ENCODE measurements at places on chromosomes 6 and 20.

- DNase-seq = no peak
These were observed 284.6 kb downstream of the CDC5L start for GRCh38 chr6:44672086-44672485.

DNA sequence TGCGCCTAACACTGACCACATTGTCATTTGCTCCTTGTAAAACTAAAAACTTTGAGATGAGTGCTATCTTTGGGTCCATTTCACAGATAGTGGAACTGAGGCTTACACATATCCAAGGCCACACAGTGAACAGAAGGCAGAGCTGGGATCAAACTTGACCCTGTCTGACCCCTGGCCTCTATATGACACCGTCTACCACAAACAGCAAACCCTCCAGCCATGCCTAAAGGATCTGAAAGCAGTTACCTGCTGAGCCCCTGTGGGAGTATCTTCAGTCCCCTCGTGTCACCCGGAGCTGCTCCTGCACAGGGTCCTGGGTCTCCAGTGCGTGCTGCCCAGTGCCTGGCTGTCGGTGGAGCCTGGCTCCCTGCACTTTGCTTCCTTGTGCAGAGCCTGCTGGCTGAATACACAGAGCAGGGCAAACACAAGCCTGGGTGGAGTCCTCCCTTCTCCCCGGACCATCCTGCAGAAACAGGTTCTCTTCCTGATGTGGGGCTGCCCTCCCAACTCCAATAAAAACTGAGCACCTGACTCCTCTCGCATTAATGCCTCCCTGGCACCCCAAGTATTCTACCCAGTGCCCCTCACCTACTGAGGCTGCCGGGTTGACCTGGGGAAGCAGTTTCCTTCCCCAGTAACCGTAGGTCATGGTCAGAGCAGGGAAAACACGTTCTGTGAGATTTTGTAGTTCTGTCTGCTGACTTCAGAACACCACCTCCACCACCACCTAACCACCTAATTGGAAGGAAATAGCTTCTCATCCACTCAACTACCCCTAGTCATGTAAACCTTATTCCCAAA lies at the start of gene BCAS1:
BCAS1 (minus strand) TSS at position 408 of the 801 bp plus-strand sequence. CDS start 11,876 bp downstream, outside the sequence.
- no peak for DNase-seq

GRCh38 chr6:12001004-12001705 lies 11.0 kb upstream of the HIVEP1 start:
- no peak for DNase-seq

DNA sequence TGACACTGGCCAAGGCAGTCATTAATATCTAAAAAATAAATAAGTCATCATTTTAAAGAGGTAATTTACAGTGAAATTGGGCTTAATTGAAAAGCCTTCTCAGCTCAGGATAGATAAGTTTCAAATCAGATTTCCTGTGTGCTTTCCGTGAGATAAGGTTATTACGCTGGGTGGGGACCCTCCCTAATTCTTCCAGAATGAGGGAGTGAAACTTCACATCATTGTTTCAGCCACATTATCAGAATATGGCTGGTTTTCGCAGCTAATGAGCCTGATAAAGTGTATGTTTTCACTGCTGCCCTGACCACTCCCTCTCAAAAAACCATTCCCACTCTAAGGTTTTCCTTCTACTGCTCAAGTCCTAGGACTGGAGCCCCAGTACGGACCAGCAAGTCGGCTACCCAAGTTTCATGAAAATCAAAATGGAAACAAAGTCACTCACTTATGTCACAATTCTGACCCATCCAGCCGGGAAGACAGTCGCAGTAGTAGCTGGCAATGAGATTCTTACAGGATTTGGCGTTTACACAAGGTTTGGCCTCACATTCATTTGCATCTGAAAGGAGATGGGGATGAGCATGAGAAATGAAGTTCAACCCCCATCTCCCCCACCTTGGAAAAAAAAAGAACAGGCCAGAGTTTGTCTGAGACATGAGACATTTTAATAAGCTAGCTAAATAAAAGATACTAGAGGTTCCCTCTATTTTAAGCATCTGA lies 24.6 kb downstream of the JAG1 start:
- no peak for DNase-seq
